ENCODE measurements at places on chromosomes 4 and X. TPM values are rescaled to one million over a fixed set of nuclear protein-coding genes. Genes with fewer than 3 reads are reported as not detected.

Gene UCHL1
- 167 TPM for total RNA-seq

Gene LINC00632
- total RNA-seq: 18.6 TPM

Gene NEXMIF
- under 0.01 TPM for total RNA-seq

Gene AFAP1
- 30.8 TPM for total RNA-seq

Gene MAOB
- total RNA-seq: not detected

Gene ABCG2
- 1.6 TPM for total RNA-seq

Gene MAB21L2
- total RNA-seq: 0.16 TPM

Gene COL4A6
- 0.27 TPM for total RNA-seq

Gene BBS12
- 7.8 TPM for total RNA-seq

Gene SLC10A4
- not detected for total RNA-seq

Gene PPEF2
- total RNA-seq: not detected

Gene GALNTL6
- total RNA-seq: 0.36 TPM

All from myocyte (in vitro differentiated cells).